ENCODE measurements at places on chromosomes 3 and 15.

GRCh38 chr3:11845651-11846050 is 1.0 kb downstream of the TAMM41 start:
- no peak for DNase-seq

GRCh38 chr3:41581700-41582099 is 380.2 kb downstream of the ULK4 start:
- no peak for DNase-seq

DNA sequence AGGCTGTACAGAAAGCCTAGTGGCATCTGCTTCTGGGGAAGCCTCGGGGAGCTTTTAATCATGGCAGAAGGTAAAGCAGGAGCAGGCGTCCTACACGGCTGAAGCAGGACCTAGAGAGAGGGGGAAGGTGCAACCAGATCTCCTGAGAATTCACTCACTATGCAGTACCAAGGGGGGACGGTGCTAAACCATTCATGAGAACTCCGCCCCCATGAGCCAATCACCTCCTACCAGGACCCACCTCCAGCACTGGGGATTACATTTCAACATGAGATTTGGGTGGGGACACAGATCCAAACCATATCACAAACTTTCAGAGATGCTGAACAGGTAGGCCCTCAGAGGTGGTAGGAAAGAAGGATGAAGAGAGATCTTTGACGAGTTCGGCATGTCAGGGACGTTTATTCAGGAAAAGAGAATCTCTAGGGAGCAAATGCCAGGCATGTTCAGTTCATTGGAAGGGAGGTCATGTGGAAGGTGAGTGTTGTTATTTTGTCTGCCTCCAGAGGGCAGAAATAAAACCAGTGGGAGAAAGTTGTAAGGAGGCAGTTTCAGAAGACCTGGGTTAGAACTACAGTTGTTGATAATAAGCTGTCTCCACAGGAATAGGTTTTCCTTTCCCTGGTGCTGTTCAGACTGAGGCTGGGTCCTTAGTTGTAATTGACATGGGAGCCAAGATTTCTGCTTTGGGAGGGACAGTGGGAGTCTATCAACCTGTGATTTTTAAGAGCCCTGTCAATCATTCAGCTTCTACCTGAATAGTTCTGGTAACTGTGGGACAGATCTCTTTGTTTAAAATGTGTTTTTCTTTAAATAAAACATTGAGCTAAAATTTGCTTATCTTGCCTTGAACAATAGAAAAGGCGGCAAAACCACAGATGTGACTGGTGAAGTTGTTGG is 4.3 kb upstream of the FNDC3B start:
- DNase-seq, result no peak

GRCh38 chr3:133574260-133574881 is 885 bp downstream of the CDV3 start:
- DNase-seq, result no peak

- no peak for DNase-seq
These were observed 73.0 kb downstream of the KLF13 start for GRCh38 chr15:31399544-31400171.

GRCh38 chr3:8273479-8273878 is 228.1 kb upstream of the LMCD1 start:
- DNase-seq, result no peak

DNA sequence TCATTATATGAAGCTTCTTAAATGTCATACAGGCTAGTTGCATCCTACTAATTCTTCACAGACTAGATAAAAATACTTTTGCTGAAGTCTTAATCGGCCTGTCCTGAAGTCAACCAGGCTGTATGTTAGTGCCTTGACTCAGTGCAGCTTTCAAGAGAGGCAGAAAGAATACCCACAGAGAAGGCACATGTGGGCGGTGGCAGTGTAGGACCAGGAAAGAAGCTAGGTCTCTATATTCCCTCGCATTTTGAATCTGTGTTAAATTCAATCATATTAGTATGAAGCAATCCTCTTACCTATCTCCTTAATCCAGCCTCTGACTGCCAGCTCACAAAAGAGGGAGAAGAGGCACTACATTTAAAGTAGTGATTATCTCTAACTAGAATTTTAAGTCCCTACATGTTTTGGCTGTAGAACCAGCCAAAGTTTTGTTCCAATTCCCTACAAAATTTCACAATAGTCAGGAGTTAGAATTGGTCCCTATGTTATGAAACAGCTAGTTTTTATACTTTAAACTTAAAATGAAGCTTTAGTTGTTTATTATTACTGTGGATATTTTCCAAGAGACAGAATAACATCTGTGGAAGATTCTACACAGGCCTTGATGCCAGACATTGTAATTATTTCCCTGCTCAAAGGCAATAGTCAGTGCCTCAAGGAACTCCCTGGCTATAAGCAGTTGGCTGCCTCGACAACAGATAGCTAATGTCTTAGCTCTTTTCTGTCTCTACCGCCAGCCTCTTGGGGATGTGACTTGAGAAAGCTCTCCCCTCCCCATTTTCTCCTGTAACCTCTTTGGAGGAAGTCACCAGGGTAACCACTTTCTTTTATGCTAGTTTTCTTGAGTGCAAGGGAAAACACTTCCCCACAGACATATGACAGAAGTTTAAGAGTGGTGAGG is 31.9 kb downstream of the CRTC3 start:
- no peak for DNase-seq

- no peak for DNase-seq
These were observed 1.4 kb downstream of the MFGE8 start for GRCh38 chr15:88911766-88912118.

DNA sequence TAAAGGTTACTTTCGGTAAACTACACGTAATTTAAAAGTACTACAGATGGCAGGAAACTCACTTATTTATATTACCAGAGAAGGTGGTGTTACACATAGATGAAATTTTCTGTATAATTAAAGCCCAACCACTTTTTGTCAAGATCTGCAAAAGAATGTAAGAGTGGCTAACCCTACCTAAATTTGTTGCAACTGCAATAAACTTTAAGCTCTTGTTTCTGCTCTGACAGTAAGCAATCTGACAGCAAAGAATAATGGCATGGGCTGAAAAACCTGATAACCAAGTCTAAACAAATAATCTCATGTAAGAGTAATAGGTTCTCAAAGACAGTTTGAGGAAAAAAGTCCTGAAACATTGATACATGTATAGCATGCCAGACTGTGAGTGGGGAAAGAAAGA is 897.3 kb downstream of the TUSC7 start:
- DNase-seq, result no peak

GRCh38 chr3:10166213-10166604 is 1.5 kb downstream of the IRAK2 start:
- DNase-seq, result no peak

DNA sequence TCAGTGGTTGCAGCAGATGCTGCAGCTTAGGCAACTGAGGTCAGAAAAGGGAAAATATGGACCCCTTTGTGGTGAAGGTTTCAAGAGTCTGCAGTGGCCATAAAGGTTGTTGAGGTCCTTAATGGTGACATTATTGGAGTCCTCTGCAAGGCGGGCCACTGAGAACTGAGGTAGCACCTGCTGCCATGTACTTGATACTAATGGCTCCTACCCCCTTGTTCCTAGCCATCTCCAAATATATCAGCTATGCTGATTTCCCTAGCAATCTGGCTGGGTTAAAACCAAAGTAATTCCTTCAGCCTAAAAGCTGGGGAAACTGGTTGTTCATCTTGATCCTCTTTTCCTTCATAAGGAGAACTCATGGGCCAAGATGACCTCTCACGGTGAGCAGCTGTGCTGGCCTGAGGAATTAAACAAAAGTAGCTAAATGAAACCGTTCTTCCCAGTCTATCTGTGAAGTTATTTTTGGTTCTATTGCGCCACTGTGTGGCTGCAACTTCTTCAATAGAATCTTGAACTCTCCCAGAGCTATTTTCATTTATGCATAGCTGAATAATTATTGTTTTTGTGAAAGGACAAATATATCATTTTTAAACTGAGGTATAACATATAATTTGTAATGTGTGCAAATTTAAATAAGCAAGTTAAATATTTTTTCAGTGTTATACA is 76.1 kb upstream of the PLSCR4 start:
- DNase-seq, result no peak

DNA sequence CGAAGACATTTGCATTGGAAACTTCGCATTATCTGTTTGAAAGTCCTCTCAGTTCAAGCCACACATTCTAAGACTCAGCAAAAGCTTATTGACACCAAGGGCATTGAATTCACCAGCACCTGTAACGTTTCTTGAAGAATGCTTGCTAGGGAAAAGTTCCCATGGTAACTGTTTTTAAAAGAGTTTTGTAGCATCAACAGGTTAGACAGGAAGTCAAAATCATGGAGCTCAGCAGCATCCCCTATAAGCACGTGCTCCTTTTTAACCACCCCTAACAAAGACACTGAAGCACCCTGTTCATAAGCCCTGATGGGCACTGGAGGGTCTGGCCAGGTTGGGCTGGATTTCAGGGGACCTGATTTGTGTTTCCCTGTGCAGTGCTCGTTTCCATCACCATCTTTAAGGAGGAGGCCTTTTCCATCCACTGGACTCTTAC is 229.7 kb upstream of the BHLHE40 start:
- DNase-seq, result no peak

DNA sequence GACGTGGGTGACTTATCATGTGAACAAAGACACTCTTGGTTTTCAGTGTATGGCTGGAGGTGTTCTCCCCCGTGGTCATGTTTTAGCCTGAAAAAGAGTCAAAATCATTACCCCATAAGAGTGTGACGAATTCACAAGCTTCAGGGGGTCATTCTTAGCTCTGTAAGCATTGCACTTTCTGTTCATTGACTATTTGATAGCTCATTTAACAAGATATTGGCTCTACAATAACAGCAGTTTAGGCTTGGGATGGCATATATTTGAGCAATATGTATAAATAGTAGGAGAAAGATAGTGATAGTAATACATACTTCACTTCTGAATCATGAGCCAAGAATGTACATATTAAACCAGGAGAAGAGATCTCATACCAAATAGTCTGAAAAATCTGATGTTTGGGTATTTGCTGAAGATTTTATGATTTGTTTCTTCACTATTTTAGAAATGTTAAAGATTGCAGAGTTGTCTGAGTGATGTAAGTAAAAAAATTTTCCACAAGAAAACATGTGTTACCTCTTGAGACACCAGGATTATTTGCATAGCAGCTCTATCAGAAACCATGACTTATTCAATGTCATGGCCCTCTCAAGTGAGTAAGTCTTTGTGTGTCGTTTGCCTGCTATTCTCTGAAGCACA is 996.0 kb downstream of the OTOL1 start:
- DNase-seq, result no peak

- no peak for DNase-seq
These were observed 53.5 kb downstream of the BSN start for GRCh38 chr3:49607796-49608195.

DNA sequence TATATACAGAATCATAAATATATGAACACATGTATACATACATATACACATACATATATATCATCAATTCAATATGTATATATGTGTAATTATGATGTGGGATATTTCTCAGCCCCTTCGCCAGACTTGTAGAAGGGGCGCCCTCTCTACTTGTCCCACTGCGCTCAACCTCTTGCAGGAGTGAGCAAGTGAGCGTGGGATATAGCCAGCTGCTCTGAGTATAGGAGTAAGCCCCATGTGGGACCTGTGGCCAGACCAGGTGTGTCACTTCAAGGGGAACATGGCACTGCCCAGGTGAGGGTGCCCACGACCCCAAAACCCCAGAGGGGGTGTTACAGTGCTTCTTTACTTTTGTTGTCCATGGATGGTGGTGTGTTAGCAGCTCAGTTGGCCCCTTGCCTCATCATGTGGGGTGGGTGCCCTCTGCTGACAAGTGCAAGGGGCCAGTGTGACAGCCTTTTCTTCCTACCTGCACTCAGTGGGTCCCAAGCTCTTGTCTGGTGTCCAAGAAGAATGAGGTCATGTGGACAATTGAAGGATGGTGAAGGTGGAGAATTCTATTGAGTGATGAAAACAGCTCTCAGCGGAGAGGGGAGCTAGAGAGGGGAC is 304.1 kb downstream of the UNC13C start:
- DNase-seq, result no peak

DNA sequence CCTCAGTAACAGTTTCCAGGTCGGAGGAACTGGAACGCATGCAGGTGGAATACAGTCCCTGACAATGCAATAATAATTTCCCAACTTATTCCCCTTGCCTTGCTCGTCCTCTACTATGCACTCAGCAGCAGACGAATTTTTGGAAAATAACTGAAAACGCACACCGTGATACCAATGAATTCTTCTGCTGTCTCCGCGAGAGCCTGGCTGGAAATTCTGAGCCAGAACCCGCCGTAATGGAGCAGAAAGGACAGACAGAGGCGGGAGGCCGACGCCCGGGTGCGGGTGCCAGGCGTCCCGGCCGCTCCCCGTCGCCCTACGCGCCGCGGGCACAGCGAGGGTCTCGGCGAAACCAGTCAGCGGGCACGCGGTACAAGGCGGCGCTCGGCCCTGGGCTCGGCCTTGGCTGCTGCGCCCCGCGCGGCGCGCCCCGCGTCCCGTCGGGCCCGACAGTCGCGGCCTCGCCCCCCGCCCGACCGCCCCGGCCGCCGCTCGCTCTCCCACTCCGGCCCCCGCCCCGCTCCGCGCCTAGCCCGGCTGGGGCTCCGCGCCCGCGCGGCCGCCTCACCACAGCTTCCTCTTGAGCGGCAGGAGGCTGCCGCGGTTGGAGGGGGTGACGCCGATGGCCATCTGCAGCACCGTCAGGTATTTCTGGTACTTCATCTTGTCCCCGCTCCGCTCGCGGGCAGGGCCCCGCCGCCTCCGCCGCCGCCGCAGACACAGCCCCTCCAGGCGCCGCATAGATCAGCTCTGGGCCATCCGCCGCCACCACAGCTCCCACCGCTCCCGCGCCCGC is 114.5 kb upstream of the GOLGA8J start:
- DNase-seq, result no peak
